ENCODE measurements at places on chromosomes 3 and 15.

DNA sequence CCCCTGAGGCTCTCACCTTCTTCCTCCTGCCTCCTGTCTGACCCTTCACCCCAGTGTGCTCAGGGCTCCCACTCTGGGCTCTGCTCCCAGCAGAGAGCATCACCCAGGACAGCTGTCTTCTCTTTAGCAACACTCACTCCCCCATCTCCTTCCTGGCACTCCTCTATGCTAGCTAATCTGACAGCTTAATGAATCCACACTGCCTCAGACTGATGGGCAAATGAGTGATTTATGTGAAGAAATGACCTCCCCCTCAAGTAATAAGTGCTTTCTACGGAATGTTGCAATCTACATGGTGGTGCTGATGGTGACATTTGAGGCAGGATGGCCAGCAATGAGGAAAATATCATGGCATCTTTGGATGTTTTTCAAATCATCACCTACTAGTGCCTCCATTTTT, 83.6 kb downstream of the LSM3 start:
- DNase-seq, result no peak

DNA sequence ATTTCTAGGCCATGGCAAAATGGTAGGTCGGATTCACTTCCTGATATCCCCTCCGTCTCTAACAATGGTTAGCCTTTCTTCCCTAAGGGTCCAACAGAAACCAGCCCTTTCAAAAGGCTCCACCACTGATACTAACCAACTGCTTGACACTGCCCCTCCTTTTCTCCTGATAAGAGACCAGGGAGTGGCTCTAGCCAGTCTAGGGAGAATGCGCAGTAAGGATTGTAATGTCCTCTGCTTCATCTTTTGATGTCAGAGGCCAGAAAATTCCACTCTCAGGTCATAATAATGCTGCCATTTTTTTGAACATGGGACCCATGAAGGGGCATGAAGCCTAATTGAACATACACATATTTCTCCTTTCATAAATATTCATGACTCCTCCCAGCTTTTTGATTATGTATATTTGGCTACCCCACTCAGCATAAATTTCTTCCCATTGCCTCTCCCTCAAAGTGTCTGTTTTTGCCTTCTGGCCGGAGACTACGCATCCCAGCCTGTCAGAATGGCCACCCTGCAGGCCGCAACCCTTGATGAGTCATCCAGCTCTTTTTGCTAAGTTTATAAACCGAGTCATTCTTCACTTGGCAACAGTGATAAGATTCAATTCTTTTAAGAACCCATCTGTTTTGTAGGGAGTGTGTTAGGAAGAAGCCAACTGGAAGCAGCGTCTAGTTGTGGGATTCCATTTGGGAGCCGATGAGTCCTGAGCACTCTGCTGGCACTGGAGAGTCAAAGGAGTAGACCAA, 189.0 kb upstream of the MCTP2 start:
- DNase-seq, result no peak

- DNase-seq, result no peak
Observed at GRCh38 chr3:30596152-30596551, 10.2 kb upstream of the TGFBR2 start.

DNA sequence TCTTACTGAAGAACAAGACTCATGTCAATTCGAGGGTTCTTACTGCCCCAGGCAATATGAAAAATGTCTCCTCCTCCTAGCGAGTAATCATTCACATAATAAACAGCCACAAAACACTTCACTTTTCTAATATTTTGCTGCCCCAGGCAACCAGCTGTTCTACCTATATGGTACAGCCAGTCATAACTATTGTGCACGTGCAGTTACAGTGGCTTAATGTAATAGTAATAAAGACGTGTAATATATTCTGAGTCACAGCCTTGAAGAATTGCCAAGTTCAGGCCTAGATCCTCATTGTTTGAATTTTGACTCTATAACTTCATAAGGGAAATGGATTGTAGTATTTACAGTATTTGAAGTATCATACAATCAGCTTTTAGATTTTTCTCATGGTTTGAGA, 1250.0 kb upstream of the GBE1 start:
- DNase-seq, result no peak

GRCh38 chr3:152559246-152559645, 275.7 kb upstream of the P2RY1 start:
- no peak for DNase-seq

DNA sequence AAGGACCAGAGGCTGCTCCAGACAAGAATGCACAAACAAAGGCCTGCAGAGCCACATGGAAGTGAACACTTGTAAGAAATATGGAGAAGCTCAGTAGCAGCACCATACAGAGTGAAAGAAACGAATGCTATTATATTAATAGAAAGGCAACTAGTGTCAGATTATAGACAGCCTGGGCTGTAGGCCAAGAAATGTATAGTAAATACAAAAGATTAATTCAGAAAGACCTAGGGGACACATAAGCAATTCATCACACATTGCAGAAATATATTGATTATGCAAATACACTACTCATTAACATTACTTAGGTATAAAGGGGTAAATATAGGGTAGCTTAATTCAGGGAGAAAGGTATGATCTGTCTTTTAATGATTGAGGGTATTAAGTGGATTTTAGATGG, 69.5 kb upstream of the GUCA1C start:
- no peak for DNase-seq

- no peak for DNase-seq
Observed at GRCh38 chr15:98330692-98331435, 317.5 kb upstream of the IGF1R start.

- no peak for DNase-seq
Observed at GRCh38 chr15:78070049-78070700, 7.3 kb downstream of the TBC1D2B start.

DNA sequence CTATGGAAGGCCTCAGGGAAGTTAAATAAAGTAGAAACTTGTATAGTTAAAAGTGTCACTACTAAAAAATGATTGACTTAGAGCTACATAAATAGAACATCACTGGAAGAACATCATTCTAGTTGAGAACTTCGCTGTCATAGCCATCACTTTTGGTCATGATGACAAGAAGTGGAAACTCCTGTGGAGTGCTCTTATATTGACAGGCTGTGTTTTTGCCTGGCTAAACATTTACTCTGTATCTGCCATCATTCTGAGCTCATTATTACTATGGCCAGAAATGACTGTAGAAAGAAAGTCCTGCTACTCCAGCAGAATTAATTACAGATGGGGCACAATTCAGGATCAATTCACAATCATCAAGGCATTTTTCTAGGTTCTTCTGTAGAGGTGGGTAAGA, 165.1 kb upstream of the GOLIM4 start:
- no peak for DNase-seq

DNA sequence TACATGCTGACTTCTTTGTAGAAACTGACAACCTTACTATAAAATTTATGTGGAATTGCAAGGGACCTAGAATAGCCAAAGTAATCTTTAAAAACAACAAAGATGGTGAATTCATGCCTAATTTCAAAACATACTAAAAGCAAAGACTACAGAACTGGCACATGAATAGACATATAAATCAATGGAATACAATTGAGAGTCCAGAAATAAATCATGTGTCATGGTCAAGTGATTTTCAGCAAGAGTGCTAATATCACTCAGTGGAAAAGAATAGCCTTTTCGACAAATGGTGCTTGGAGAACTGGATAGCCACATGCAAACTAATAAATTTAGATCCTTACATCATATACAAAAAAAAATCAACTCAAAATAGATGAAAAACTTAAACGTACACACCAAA, 8.7 kb downstream of the IMPG2 start:
- no peak for DNase-seq

- DNase-seq, result no peak
Observed at GRCh38 chr3:184491867-184492615, 69.5 kb upstream of the EPHB3 start.

- DNase-seq, result peak; percentile 87
Observed at GRCh38 chr15:78108300-78109084, 16.1 kb downstream of the SH2D7 start.

DNA sequence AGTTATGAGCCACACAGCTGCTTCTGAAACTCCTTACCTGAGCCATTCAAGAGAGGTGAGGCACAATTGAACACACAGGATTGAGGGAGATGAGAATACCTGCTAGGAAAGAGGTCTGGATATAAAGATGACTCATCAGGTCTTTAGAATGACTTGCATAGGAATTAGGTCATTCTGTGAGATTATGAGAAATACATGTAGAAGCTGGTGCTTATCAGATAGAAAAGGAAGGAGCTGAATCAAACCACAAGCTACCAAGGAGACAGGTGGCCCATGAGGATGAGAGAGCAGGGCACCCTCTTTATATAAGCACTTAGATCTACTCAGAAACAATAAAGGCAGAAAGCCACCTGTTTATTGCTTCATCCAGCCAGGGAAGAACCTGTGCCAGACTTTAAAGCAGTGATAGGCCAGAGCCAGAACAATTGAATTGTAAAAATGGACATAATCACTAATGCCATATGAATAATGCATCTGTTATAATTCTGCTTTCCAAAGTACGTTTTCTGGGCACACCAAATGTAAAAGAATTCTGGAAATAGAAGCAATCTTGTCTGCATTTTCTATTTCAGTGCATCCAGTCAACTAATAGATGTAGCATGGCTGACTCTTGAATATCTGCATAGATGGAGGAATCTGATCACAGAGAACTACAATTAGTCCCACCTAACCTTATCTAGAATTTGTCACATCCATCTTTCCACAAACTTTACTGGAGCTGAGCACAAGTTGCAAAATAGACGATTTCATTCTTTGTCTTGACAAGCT, 74.9 kb downstream of the PIK3R4 start:
- no peak for DNase-seq

GRCh38 chr3:84125201-84125721, 833.5 kb upstream of the CADM2 start:
- DNase-seq, result no peak

- no peak for DNase-seq
Observed at GRCh38 chr15:81361891-81362290, 12.1 kb downstream of the TMC3 start.

- DNase-seq, result no peak
Observed at GRCh38 chr3:136783708-136784191, 31.6 kb upstream of the STAG1 start.

DNA sequence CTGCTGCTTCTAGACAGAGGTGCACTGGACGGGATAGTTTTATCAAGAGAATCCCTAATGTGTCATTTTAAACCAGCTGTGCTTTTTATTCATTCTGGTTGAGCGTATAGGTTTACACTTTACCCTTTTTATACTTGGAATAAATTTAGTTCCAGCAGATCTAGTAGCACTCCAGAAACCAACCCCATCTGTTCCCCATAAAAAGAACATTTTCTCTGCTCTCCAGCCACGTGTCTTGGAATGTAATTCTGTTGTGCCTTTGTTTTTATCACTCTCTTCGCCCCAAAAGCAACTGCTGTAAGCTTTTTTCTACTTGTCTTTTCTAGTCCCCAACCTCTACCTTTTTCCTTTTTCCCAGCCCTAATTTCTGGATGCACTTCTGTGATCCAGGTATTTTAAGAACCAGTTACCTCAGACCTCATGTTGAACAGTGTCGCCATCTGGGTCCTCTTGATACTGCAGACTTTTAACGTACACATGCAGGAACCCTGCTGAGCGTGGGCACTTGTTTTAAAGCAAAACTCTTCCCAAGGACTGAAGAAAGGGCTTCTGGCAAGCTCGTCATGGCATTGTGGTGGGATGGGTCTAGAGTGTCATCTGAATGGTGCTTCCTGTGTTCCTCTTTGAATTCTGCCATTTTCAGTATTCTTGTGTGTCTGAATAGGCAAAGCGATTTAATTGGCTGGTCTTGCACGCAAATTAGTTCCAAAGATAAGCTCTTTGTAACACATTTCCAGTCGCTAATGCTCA, 5.7 kb upstream of the EXOG start:
- no peak for DNase-seq

- DNase-seq, result peak; percentile 46
Observed at GRCh38 chr3:43894176-43895049, 203.7 kb downstream of the ABHD5 start.

DNA sequence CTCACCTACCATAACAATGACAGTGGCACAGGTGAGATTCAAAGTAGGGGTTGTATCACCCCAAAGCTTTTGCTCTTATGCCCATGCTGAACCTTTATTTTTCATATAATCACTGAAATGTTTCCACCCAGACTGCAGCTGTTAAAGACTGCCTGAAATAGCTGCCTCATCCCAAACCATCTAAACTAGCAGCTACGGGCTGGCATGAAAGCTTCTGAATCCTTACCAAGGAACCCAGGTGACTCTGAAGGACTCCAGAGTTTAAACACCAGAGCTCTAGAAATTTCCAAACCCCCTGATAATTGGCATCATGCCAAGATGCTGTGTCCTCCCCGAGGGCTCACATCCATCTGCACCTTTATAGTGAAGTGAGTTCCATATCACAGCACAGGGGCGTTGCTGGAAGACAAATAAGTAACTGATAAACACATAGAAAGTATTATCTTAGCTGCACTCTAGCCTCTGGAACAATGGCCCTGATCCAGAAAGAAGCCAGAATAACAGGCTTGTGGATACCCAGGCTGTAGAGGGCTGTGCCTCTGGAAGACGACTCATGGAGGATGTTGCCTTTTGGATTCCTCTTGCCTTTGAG, 238.9 kb downstream of the CADPS start:
- no peak for DNase-seq

GRCh38 chr3:127729556-127730056, 56.9 kb downstream of the ABTB1 start:
- DNase-seq, result no peak

DNA sequence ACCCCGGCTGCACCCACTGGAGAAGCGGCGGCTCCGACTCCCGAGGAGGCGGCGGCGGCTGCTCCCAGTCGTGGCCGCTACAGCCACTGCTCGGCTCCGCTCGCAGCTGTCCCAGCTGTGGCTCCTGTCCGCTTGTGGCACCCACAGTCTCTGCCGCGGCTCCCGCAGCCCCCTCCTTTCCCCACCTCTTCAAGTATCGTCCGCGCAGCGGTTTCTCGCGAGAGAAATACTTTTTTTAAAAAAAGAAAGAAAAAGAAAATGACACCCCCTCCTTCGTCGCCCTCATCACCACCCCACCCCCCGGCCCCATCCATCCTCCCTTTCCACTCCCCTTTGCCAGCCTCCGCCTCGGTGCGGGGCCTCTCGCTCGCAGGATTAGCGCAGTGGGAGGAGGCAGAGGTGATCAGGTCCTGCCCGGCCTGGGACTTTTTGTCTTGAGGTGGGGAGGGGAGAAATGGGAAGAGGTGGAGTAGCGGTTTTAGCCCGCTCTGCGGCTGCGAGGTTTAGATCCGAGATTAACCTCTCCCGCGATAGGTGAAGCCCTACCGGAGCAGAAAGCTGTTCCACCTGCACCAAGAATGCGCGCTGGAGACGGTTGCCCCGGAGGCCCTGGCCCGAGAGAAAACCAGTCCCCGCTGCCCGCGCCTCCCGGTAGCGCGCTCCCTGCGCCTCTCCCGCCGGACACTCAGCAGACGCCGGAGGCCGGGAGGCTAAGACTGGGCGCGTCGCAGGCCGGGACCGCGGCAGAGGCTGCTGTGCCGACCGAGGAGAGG, at the start of gene FBN1:
TSS of gene FBN1 (minus strand) at position 152 of the 773 bp plus-strand sequence. CDS start 940 bp downstream, outside the sequence.
- DNase-seq, result peak; percentile 55
